Pulmonary artery endothelial cell (primary cell): ENCODE measurements at places on chromosomes 3 and 15.

- DNase-seq, result no peak
These were observed 37.6 kb upstream of the BNC1 start for GRCh38 chr15:83322061-83322460.

DNA sequence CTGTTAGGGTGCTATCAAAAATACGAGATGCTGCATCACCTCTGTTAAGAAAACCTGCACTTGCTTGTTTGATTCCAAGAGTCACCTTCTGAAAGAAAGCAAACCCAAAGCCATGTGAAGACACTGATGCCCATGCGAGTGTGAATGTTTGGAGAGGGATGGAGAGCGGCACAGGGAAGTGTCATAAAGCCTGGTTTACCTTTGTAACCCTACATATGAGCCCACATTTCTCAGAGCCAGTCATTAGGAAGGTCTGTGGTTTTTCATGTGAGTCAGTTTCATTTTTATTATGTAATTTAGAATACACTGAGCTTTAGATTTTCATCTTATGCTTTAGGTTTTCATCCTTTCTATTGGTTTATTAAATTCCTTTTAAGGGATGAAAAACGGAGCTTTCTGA lies 896.8 kb downstream of the ROBO1 start:
- no peak for DNase-seq

GRCh38 chr3:184642631-184643285 lies 69.1 kb downstream of the MAGEF1 start:
- DNase-seq, result no peak

GRCh38 chr3:67617518-67617917 lies 36.9 kb downstream of the SUCLG2 start:
- no peak for DNase-seq
